ENCODE measurements at places on chromosomes 6 and 20.

DNA sequence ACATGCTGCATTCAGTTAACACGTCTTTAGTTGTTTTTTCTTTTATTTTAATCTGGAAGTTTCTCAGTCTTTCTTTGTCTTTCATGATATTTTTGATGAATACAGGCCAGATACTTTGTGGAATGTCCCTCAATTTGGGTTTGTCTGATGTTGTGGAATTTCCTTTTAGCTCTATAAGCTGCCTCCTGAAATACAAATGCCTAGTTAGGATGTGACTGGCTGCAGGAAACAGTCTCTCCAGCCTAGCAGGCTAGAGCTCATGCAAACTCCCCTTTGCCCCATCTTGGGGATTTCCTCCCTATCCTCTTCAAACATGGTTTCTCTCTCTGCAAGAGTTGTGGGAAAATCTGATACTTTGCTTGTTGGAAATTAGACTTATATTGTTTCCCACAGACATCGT lies 89.3 kb upstream of the JAG1 start:
- no peak for DNase-seq

DNA sequence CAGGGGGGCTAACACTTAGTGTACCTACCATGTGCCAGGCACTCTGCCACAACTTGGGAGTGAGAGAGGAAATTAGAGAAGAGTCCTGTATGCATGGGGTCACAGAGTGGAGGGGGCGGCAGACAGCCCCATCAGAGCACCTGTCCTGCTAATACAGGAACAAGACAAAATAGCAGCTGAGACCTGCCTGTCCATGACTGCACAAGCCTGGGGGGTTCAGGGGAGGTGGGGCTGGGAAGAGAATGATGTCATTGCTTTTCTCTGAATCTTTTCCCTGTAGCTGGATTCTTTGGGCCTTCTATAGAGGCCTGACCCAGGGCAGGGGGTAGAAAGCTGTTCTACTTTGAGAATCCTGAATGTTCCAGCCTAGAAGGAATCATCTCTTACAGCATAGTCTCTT lies 37.4 kb downstream of the FOXP4 start:
- no peak for DNase-seq

GRCh38 chr6:95572098-95572497 lies 5.2 kb upstream of the MANEA start:
- DNase-seq, result no peak

- no peak for DNase-seq
Observed at GRCh38 chr6:157955675-157956074, 26.0 kb upstream of the SYNJ2 start.

DNA sequence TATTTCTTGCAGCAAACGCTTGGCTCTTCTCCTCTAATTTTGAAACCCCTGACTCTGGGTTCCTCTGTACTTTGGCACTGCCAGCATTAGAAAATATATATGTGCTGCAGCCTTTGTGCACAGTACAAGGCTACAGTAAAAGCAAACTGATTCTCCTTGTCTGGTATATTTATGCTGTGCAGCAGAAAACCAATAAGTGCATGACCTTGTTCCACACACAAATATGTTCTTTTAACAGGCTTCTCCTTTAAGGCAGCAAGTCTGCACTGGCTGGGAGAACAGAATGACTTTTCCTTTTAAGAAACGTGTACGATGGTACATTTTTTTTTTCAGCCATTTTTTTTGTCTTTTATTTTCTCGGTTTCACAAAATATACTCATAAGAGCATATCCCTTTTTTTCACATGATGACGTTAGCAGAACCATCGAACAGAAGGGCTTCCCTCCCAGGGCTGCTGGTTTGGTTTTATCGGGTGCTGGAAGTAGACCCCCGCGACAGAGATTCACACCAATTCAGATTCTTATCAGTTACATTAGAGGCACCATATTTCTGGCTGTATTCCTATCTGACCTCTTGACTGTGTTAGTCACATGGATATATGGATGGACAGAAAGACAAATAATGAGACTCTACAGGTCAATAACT lies 129.9 kb upstream of the ARID1B start:
- DNase-seq, result no peak

DNA sequence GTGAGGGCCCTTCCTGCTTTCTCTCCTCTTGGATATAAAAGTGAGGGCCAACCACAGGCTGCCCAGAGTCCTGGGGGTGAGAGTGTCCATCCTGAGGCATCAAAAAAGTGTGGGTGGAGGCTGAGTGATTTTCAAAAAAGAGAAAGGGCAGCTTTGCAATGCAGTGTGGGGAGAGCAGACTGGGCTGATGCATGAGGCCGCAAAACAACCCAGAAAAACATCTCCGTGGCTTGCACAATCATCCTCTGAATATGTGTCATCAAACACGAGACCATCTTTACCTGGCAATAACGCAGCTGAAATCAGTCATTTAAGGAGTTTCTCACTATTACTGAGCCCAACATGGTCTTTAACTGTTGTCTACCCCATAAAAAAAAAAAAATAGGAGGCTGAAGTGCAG lies 191.2 kb upstream of the SOX4 start:
- no peak for DNase-seq

GRCh38 chr6:44221291-44221960 lies 2.0 kb upstream of the SLC29A1 start:
- DNase-seq, result no peak

- DNase-seq, result no peak
Observed at GRCh38 chr20:11204926-11205768, 531.3 kb upstream of the JAG1 start.

GRCh38 chr6:36683145-36683655 lies 4.7 kb downstream of the CDKN1A start:
- DNase-seq, result no peak

DNA sequence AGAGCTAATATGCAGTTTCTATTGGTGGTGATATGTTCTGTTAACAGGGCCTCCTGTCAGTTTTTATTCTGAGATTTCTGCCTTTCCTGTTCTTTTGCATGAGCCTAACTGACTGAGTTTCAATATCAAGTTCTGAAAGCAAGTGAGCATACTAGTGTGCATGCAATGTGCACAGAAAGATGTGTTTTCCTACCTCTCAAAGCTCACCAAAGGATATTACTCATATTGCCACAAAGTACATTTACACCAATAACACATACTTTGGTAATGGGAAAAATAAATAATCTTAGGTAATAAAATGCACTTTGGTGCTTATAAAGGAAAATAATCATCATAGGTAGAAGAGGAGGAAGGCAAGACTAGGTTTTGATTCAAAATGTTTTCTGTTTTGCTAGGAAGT lies 195.0 kb downstream of the KHDC1L start:
- DNase-seq, result no peak

DNA sequence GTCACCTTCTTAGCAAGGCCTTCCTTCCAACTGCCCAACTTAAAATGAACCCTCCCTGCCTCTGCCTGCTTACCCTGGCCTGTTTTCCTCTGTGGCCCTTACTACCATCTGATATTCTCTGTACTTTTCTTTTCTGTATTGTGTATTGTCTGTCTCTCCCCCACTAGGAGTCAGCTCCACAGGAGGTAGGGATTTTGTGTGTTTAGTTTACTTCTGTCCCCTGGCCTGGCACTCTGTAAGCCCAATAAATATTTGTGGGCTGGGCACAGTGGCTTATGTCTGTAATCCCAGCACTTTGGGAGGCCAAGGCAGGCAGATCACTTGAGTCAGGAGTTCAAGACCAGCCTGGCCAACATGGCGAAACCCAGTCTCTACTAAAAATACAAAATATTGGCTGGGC lies 72.8 kb downstream of the RIPOR3 start:
- no peak for DNase-seq

- no peak for DNase-seq
Observed at GRCh38 chr6:131755597-131755996, 44.8 kb upstream of the CTAGE9 start.

- no peak for DNase-seq
Observed at GRCh38 chr6:142696123-142697000, 248.6 kb downstream of the HIVEP2 start.

DNA sequence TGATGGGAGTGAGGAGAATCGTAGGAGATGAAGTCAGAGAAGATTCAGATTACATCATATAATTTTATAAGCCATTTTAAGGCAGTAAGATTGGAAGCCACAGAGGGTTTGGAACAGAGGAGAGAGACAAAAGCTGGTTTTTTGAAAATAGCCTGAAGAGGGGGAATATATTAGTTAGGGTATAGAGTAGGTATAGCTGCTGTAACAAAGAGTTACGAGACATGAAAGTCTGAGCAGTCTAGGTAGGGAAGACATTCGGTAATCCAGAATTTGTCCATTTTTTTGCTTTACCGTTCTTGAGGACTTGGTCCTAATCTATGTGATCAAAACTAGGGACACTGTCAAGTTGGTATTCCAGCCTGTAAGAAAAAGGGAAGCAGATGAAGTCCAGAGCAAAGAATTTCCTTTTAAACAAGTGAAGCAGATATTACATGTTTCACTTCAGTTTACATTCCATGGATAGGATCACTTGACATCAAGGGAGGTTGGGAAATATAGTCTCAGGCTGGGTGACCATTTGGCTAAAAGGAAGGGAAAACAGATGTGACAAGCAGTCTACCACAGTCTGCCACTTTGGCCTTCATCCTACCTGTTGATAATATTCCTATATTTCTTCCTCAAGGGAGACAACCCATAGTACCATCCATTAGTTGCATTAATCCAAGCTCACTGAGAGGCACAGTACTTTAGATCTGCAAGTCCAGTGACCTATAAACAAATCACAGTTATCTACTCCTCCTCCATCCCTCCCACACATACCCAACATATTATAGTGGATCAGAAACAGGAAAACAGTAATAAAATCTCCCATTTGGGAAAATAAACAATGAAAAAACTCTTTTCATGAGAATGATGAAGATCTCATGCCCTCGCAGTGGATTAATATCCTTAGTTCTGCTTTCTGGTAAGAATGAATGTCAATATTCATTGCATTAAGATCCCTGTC lies 10.2 kb downstream of the FAM135A start:
- no peak for DNase-seq

DNA sequence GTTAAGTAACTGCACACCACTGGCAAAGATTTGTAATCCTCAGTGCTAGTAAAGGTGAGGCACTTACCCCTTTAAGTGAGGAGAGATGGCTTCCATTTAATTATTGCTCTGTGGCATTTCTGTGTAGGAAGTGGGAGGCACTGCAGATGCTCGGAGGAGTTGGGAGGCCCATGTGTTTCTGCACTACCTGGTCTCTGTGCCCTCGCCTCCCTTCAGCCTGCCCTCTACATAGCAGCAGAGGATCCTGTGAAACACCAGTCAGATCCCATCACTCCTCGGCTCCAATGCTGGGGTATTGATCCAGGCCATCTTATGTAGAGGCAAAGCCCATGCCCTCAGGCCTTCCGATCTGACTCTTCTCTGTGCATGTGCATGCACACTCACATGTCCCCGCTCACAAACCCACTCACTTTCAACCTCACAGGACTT lies 67.0 kb downstream of the SLX4IP start:
- no peak for DNase-seq

DNA sequence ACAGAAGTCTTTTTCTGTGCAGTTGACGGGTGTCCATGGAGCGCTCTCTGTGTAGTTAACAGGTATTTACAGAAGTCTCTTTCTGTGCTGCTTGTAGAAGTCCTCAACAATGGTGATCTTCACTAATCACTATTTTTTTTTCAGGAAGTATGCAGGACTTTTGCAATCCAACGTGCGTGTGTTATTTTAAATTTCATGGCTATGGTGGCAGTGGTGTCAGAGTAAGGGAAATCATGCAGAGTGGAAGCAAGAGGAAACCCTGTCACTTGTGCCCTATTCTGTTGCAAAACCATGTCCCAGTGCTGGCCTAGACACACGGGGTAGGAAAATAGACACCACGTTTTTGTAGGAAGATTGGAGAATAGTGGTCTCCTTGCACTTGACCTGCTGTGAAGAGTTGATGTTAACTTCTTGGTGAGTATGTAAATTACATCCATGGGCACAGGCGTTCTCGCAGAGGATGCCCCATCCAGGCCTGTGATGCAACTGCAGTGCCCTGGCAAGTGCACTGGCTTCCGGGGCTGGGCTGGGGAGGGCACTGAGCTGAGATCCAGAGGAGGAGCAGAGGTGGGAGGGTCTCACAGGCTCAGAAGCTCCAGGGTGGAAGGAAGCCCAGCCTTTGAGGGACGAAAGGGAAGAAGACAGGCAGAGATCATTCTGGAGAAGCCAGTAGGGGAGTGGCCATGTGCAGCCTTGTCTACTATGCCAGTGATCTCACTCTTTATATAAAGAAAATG lies 146.5 kb downstream of the SYCP2 start:
- no peak for DNase-seq

GRCh38 chr20:2745060-2745910 lies 52.7 kb downstream of the EBF4 start:
- DNase-seq, result no peak

DNA sequence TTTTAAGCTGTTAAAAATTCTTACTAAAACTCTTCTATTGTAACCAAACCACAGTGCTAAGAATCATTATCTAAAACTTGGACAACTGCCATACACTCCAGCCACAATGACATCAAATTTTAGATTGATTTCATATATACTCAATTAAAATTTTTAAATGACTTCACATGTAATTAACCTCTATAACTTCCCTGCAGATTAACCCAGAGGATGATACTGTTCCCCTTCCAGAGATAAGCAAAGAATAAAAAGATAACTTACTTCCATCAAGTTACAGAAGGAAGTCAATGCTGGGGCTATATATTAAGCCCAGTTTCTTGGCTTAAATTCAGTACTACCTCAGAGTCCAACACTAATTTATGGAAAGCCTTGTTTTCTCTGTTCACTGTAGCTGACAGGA lies 71.3 kb downstream of the ARHGAP18 start:
- DNase-seq, result no peak

Measured in stimulated activated CD8-positive, alpha-beta memory T cell treated with anti-CD3 and anti-CD28 coated beads, Interleukin-15, amount 100 ng/mL, for 4 hours (primary cell).